ENCODE measurements at places on chromosomes 16 and 17. TPM values are rescaled to one million over a fixed set of nuclear protein-coding genes. Genes with fewer than 3 reads are reported as not detected.

GRCh38 chr17:4744999-4745969 lies 5.6 kb upstream of the CXCL16 start:
- DNase-seq: no peak

- no peak for DNase-seq
Observed at GRCh38 chr17:47929218-47930000, 12.0 kb upstream of the PNPO start.

- no peak for DNase-seq
Observed at GRCh38 chr17:2703181-2703580, 8.4 kb downstream of the CLUH start.

DNA sequence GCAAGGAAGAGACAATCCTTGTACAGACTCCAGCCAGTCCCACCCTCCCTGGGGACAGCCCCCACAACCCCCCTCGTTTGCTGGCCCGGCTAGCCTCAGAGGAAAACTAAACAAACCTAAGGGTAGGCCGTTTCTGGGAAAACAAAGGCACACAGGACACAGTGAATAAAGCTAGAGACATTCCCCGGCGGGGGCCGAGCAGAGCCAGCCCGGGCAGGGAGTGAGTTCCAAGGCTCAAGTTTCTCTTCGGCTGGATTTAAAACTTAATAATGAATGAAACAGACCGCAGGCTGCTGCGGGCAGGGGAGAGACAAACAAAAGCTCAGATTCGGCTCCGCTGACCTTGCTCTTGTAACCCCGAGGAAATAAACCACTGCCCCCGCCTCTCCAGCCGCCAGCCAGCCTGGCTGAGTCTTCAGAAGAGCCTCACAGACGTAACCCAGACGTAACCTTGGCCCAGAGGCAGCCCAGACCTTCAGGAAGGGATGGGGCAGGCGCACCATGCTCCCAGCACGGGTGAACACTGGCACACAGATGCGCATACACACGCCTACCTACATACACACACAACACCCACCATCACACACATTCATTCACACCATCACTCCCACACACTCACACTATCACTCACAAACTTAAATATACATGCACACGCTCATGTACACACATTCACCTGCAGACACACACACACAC lies 216.0 kb downstream of the ZNF423 start:
- no peak for DNase-seq

Gene COPZ2
- total RNA-seq: 5.5 TPM

Gene TSNAXIP1
- 0.47 TPM for total RNA-seq
